NB4 (cell line): ENCODE measurements at places on chromosomes 1 and 21.

GRCh38 chr21:35609263-35609662, 451.1 kb downstream of the SETD4 start:
- DNase-seq, result no peak

DNA sequence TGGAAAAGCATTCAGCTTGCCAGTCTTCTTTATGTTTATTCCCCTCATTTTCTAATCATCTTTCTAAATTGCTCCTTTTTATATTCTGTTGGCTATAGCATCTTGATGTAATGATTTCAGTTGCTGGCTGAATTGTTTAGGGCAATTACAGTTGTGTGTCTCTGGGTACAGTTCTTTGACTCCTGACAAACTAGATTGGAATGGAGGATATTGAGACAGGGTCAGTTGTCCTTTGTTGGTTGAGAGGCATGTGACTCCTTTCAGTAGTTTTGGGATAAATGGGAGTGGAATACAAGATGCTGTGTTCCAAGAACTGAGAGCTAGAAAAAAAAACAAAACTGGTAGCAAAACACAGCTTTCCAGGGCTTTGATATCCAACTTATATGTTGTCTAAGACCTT, 1.5 kb downstream of the CENPF start:
- no peak for DNase-seq

DNA sequence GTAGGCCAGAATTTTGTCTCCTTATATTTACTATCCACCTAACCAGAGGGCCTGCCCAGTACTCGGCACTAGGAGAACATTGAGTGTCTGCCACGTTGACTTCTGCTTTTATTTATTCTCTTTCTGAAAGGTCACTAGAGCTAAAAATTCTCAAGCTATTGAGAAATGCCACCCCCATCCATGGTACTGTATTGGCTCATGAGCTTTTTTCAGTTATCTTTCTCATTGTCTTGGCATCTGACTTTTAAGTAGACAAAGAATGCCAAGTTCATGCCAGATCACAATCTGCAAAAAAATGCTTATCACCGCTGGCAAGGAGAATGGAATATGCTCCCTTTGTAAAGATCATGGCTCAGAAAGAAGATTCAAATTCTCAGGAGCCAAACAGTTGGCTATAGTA, 49.8 kb upstream of the MROH9 start:
- no peak for DNase-seq

- DNase-seq, result peak; percentile 86
These were observed 19.4 kb downstream of the PDE4B start for GRCh38 chr1:65812065-65812464.
